ENCODE measurements at places on chromosomes 4 and X.

GRCh38 chr4:58274553-58274952 is 1164.4 kb upstream of the IGFBP7 start:
- no peak for DNase-seq

GRCh38 chr4:164081371-164081770 is 586.9 kb downstream of the TMA16 start:
- no peak for DNase-seq

DNA sequence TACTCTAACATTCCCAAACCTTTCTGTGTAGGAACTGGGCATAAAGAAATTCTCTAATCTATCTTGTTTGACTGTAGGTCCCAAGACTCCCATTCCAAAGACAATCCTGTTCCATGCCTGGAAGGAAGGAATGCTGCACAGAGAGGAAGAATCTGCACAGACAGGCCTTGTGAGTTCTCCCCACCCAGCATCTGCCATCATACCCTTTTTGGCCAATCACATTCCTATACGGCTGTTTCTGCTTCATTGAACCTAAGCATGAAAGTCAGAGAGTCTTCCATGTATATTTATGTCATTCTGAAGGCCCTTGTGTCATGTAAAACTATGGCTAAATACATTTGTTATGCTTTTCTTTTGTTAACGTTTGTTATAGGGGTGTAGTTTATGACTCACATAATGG is 667.7 kb upstream of the IGFBP7 start:
- no peak for DNase-seq

DNA sequence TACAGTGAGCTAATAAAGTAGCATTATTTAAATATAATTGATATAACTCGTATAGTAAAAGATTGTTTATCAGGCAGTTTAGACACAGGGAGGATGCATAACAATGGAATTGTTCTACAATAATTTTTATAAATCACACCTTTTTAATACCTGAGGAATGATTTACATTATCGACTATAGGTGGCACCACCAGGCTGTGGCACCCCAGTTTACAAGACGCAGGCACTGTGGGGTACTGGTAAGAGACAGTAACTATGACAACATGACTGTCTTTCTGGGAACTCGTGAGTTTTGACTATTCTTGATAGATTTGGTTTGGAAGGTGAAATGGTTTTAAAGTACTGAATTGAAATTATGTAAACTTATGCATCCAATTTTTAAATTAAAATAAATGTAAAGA is 27.1 kb upstream of the STBD1 start:
- DNase-seq, result no peak

GRCh38 chr4:167578906-167579305 is 344.6 kb upstream of the SPOCK3 start:
- no peak for DNase-seq

Data from stimulated activated CD8-positive, alpha-beta memory T cell treated with anti-CD3 and anti-CD28 coated beads, Interleukin-15, amount 100 ng/mL, for 48 hours (primary cell).